ENCODE measurements at places on chromosomes 6 and 20.

DNA sequence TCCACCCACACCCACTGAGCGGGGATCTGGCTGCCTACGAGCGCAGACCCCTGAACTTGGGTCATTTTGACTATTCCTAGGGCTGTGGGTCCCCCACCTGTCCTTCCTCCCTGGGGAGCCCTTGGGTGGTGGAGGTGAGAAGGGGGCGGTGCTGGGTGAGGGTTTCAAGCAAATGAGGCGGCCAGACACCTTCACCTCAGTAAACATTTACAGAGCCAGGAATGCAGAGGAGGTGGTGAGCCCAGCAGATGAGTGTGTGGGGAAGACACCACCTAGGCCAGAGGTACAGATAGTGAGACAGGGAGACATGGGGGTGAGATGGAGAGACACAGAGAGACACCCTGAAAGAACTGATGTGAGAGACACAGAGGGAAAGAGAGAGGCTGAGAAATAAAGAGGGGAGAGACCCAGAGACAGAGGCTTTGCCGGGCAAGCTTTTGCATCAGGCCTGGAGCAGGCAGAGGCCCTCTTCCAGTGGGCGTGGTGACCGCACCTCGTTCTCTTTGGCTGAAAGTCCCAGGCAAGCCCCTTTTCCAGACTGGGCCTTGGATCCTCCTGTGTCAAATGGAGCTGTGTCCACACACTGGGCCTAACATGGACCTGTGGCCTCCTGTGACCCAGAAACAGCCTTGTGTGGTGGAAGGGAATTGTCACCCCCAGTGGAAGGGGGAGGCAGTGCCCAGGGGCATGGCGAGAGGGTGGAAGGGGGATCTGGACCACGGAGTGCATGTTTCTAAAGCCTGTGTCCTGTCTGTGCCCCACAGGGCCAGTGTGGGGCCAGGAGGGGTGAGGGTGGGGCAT is 29.7 kb downstream of the CEBPB start:
- no peak for DNase-seq

GRCh38 chr6:139325125-139325524 is 33.3 kb upstream of the TXLNB start:
- DNase-seq: peak; percentile 38

GRCh38 chr6:42402184-42402583 is 49.5 kb downstream of the TRERF1 start:
- no peak for DNase-seq

- no peak for DNase-seq
These were observed 922.8 kb downstream of the EPHA7 start for GRCh38 chr6:92496527-92496926.

GRCh38 chr6:71179249-71179885 is 109.2 kb upstream of the OGFRL1 start:
- DNase-seq: no peak

- DNase-seq: no peak
These were observed 47.5 kb downstream of the PHF3 start for GRCh38 chr6:63683071-63683603.

DNA sequence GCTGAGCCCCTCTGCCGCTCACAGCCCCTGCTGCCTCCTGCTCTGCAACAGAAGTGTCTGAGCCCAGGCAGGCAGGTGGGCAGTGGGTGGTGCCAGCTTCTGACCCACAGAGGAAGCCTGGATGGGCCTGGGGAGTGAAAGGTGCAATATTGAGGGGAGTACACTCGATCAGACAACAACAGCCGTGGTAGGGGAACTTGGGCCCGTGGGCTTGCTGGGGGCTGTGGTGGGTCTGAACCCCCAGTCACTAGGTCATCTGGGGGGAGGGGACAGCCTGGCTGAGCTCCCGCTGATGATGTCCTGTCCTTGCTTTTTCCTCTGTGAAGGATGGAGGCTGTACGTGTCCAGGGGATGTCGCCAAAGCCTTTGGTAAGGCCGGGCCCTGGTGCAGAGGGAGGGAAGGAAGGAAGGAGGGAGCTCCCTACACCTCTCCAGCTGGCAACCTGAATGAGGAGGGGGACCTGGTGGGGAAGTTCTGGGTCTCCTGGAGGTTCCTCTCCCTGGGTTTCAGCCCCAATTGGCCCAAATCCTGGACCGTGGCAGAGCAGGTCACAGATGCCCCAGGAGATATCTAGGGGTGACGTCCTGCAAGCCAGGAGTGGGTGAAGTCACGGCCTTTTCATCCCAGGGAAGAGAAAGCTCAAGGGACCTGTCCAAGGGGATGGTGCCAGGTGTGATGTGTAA is 47.2 kb downstream of the GMPR start:
- no peak for DNase-seq

DNA sequence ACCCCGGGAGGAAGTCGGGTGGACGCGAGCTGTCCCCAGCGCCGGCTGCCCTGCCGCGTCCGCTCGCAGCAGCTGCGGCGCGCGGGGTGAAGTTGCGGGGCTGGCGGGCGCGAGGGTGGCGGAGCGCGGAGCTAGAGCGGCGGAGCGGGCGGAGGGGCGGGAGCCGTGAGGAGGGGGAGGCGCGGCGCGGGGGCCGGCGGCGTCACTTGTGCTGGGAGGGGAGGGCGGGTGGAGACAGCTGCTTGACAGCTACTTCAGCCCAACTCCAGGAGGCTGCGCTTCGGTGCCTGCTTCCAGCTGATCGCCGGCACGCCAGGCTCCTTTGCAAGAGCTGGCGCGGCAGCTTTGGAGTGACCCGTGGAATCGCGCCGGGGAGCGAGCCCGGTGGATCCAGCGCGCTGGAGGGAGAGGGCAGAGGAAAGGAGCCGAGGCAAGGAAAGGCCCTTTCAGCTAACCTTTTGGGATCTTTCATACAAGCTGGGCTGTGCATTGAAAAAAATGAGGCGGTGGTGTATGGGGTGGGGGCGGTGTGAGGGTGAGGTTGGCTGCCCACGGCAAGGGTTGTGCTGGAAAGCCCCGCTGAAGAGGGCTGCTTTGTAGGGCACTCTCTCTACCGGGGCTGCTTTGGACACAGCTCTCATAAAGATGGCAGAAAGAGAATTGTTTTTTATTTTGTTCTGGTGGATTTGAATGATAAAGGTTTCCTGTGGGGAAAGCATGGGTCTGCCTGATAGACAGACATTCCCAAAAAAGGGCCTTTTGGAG is 24.6 kb downstream of the RIPOR2 start:
- DNase-seq: no peak

DNA sequence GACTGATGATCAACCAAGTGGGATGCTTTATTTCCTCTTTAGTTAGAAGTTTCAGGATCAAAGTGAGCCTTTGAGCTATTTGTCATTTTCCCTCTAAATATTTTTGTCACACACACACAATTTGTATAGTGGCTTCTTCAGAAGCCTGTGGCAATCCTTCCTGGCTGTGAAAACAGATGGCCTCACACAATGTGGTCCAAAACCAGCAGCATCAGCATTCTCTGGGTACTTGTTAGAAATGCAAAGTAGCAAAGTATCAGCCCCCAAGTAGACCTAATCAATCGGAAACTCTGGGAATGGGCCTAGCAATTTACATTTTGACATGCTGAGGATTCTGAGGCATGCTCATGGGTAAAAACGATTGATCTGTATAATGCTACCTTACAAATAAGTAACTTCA is 115.9 kb downstream of the PAX1 start:
- no peak for DNase-seq

GRCh38 chr6:7088076-7088742 is 19.6 kb upstream of the RREB1 start:
- no peak for DNase-seq

DNA sequence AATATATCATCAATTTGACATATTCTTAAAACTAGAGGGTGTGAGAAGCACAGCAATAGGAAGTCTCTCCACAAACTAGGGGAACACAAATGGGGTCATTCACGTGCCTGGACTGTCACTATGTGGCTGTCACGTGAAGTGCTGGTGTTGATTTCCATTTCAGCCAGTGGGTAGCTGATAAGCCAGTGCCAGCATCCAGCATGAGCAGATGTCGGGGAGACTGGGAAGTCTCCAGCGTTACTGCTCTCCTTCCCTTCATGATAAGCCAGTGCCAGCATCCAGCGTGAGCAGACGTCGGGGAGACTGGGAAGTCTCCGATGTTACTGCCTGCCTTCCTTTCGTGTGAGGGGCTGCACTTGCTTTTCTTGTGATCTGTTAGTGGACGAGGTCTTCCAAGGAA is 5.6 kb upstream of the SLC17A9 start:
- no peak for DNase-seq

GRCh38 chr6:147029923-147030322 is 174.3 kb upstream of the STXBP5 start:
- no peak for DNase-seq

DNA sequence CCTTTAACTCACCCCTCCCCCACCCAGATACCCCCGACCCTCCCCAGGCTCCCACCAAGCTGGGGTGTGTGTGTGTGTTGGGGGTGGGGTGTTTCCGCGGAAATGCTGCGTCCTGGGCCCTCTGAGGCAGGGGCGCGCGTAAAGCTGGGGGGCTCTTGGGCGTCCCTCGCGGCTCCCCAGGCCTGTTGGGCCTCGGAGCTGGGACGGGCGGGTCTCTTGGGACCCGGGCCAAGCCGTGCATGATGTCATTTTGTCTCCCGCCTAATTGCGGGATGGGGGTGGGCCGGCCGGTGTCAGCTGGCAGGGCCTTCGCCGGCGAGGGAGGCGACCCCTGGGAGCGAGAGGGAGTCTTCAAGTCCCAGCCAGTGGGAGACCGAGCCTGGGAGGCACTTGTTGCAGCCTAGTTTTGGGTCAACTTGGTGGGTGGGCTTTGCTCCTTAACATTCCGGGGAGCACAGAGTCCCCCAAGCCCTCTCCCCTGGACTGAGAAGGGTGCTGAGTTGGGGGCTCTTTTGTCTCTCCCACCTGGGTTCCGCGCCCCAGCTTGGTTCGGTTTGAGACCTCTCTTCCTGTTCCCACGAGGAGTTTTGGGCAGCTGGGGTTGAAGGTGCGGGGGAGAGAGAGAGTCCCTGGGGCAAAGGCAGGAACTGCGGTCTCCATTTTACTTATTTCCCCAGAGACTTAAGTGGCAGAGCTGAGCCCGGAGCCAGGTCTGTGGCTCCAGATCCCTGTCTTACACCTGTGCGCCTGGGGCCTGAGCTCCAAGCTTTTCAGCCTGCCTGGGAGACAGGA is 623 bp downstream of the MYBL2 start:
- no peak for DNase-seq

- no peak for DNase-seq
These were observed 1152.3 kb upstream of the GJE1 start for GRCh38 chr6:140980265-140980887.

DNA sequence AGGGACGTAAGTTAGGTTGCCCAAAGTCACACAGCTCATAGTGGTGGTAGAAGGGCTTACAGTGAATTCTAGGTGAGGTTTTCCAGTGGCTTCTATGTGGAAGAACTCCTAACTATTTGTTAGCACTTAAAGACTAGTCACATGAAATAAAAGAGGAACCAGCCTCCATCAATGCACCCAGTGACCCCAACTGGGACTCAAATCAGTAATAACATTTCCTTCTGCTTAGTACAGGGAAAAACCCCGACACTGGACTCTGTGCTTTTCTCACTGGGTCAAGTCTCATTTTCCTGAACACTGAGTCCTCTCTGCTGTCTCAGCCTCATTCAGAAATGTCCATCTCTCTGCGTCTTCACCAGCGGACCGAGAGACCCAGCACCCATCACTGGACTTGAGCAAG is 89.2 kb downstream of the SLC22A23 start:
- DNase-seq: no peak

DNA sequence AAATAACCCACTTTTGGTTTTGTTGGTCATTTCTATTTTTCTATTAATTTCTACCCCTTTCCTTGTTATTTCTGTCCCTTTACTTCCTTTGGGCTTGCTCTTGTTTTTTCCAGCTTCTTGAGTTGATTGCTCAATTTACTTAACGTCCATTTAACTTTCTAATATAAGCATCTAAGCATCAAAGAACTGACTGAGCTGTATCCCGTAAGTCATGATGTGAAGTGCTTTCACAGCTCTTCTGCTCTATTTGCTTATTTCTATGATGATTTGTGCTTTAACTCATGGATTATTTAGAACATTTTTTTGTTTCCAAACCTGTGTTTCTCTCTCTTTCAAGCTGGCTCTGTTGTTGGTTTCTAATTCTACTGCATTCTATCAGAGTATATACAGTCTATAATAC is 56.7 kb upstream of the SMIM29 start:
- no peak for DNase-seq

DNA sequence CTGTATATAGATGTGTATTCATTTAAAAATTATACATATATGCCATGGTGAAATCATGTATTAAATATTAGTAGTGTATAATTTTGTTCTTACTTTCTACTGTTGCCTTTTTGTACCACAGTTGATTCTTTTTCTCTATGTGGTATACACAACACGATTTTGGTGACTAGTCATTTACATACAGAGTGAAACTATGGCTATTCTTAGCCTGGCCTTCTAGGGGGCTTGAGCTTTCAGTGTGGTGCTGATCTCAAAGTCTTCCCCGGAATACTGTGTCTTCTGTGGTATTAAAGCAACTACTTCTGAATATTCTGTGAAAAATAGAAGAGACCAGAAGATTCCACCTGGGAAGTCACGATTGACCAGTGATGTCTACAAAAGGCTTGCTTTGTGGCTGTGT is 301.9 kb downstream of the UTRN start:
- DNase-seq: no peak

DNA sequence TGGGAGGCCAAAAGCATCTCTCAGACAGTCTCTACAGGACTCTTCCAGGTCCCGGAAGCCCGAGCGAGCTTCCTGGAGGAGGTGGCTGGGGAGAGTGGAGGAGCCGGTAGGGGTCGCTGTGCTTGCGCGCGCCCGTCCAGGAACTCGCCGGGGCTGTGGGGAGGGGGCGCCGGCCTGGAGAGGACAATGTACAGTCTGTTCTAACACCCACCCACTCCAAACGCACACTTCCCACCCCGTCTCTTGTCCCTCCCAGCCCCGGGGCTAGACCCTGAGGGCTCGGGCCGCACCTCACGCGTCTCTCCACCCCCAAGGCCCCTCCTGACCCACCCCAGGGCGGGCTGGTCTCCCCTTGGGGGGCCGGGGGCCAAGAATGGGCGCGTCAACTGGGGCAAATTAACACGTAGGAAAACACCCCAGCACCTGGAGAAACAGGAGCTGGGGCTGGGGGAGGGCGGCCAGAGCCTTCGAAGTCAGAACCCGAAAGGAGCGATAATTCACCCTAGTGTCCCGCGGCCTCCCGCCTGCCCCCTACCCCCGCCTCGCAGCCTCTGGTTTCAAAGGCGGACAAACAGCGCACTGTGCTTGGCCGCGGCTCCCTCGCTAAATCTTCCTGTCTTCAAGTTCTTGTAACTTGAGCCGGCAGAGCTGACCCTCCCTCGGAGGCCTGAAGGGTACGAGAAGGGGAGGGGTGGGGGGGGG is 103.2 kb upstream of the FOXP4 start:
- no peak for DNase-seq
